H9 (cell line): ENCODE measurements at places on chromosomes 1 and 21.

DNA sequence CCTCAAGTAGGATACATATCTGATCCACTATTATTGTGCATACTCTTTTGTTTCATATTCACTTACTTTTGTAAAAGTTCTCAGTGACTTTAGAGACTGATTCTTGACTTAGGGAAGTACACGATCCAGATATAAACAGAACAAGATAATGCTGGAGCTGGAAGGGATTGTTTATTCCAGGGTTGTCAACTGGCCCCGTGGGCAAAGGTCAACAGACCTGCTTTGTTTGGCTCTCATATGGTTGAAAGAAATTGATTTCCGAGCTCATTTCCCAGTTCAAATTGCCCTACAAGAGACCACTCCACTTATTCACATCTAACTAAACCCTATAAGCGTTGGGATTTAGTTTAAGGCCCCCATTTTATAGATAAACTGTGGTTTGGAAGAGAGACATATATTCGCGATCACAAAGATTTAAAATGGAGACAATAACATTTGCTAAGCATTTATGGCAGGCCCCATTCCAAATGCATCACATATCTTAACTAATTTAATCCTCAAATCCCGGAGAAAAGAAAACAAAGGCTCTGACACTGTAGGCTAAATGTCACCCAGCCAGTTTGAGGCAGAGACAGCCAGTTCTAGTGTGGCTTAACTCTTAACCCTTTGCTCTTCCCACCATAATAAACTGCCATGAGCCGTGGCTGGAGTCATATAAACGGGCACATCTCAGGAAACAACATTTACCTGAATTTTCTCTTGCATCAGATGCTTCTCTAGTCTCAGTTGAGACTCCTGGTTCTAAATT is 20.6 kb downstream of the REG4 start:
- DNase-seq, result no peak

GRCh38 chr1:10338611-10339010 is 60.3 kb upstream of the PGD start:
- no peak for DNase-seq

DNA sequence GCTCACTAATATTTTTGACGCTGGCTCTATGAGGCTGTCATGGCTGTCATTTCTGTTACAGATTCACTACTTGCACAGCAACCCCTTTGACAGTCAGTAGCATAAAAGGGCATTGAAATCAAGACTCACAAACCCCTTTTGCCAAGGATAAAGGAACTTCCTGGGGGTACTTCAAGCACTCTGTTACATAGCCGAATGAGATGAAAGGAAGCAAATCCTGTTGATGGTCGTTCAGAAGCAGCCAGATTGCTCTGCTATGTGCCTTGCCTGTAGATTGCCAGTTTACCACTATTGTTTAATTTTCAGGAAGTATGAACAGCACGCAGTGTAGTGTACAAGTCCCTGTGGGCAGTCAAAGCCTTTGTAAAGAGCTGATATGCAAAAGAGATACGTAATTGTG is 296.2 kb downstream of the LRRIQ3 start:
- no peak for DNase-seq

GRCh38 chr1:183227422-183228346 is 41.6 kb downstream of the LAMC2 start:
- peak; percentile 81 for DNase-seq

- no peak for DNase-seq
Observed at GRCh38 chr1:206967096-206967849, 3.0 kb downstream of the FCAMR start.

GRCh38 chr1:13820055-13820454 is 120.1 kb downstream of the PRDM2 start:
- DNase-seq, result no peak
